ENCODE measurements at places on chromosomes 2 and 18.

GRCh38 chr2:38496927-38497669, 105.6 kb downstream of the HNRNPLL start:
- DNase-seq, result no peak

- DNase-seq, result no peak
Observed at GRCh38 chr2:196263181-196263747, 91.9 kb upstream of the STK17B start.

GRCh38 chr18:48197819-48198218, 211.4 kb downstream of the ZBTB7C start:
- no peak for DNase-seq

DNA sequence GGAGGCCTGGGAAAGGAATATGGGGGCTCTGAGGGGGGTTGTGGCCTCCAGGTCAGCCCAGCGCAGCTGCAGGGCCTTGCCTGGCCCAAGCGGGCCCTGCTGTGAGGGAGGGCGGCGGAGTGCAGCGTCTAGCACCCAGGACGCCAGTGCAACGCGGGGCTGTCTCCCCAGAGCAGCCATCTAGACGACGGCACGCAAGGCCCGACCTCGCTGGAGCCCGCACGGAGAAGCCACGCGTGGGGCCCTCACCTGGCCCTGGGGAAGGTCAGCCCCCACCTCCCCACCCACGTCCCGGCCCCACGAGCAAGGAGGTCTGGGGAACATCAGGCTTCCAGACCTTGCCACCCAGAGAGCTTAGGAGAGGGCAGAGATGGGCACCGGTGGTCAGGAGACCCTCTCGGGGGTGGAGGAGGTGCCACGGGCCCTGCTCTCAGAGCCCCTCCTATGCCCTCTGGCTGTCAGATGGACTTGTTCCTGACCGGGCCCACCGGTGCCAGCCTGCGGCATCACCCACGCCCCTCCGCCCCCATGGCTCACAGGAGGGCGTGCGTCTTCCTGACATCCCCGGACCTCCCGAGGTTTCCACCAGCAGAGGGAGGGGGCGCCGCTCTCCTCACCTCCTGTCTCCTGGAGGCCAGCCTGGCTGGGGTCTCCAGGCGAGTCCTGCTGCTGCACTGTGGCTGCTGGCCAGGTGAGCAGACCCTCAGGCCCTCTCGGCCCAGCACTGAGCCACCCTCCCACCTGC, 17.0 kb downstream of the GPR35 start:
- DNase-seq, result no peak

- DNase-seq, result peak; percentile 34
Observed at GRCh38 chr2:19857806-19858205, 44.0 kb downstream of the TTC32 start.

DNA sequence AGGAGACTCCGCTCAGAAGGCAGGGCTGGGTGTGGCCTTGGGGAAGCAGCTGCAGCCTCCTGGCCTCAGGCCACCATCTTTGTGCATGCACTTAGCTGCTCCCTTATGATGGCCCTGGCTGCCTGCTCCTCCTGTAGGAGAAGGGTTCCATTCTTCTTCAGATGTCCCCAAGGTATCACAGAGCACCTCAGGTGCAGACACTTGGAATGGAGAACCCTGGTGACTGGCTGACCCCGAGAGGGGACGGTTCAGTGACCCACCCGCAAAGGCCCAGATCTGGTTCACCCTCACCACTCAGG, 9.6 kb downstream of the GPAT2 start:
- no peak for DNase-seq

DNA sequence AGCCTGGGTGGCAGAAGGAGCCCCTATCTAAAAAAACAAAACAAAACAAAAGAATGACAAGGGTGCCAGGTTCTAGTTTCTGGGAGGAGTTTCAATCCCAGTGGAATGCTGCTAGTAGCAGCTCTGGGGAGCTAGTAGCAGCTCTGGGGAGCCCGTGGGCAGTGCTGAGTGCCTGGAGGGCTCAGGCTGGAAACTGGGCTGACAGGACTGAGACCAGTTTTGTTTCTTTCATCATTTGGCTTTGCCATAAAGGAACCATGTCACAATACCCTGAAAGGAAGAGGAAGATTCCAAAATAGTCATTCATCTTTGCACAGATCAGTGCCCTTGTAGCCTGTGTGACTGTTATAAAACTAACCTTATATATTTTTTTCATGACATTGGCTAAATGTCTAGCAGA, 10.6 kb downstream of the MFSD6 start:
- DNase-seq, result no peak

- DNase-seq, result no peak
Observed at GRCh38 chr2:82428251-82428650, 2030.8 kb downstream of the SUCLG1 start.

- no peak for DNase-seq
Observed at GRCh38 chr2:120485096-120485495, 139.2 kb downstream of the INHBB start.

GRCh38 chr2:174485788-174486562, 854 bp downstream of the GPR155 start:
- DNase-seq, result peak; percentile 42

- no peak for DNase-seq
Observed at GRCh38 chr18:32391126-32391525, 79.6 kb downstream of the GAREM1 start.

DNA sequence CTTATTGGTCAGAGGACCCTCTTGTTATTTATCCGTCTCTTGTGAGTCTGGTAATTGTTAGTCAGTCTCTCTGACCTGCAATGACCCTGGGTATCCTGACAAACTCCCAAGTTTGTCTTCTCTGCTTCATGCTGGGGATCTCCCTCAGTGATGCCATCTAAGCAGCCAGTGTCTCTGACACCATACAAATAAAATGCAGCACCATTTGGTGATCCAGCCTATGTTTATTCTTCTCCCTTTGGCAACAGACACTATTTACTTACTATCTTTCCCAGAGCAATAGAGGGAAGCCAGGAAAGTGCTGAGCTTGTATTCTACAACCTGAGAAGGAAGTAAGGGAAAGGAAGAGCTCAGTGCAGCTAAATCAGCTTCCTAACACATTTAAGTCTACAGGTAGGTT, 15.9 kb downstream of the SERPINE2 start:
- DNase-seq, result peak; percentile 77

DNA sequence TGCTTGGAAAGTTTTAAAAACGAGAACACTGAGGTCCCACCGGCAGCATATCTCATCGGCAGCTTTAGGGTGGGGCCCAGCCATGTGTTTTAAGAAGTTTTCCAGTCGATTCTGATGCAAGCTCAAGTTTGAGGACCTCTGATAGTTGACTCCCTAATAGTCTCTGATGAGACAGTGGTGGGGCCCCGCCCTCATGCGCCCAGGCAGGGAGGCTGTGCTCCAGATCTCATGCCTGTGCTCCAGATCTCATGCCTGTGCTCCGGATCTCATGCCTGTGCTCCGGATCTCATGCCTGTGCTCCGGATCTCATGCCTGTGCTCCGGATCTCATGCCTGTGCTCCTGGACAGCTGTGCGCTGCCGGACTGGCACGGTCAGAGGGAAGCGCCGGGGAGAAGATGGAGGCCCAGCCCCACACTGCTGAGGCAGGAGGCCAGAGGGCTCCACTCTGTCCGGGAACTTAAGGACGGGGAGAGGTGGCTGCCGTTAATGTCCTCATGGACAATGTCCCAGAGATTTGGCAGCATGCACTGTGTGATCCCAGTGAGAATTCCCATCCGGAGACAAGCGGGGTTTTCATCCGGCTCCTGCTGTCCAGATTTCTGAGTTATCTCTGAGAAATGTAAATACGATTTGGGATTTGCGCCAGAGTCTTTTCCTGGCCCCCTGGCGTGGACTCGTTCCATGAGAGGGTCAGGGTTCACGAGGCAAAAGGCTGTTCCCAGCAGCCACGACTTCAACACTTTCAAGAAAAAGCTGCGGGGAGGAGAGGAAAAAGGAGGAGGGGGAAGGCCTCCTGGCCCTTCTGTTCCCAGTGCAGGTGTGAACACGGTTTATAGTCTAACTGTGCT, 9.4 kb upstream of the COLEC11 start:
- no peak for DNase-seq

- peak; percentile 62 for DNase-seq
Observed at GRCh38 chr2:143965493-143966164, 554.3 kb downstream of the ZEB2 start.

DNA sequence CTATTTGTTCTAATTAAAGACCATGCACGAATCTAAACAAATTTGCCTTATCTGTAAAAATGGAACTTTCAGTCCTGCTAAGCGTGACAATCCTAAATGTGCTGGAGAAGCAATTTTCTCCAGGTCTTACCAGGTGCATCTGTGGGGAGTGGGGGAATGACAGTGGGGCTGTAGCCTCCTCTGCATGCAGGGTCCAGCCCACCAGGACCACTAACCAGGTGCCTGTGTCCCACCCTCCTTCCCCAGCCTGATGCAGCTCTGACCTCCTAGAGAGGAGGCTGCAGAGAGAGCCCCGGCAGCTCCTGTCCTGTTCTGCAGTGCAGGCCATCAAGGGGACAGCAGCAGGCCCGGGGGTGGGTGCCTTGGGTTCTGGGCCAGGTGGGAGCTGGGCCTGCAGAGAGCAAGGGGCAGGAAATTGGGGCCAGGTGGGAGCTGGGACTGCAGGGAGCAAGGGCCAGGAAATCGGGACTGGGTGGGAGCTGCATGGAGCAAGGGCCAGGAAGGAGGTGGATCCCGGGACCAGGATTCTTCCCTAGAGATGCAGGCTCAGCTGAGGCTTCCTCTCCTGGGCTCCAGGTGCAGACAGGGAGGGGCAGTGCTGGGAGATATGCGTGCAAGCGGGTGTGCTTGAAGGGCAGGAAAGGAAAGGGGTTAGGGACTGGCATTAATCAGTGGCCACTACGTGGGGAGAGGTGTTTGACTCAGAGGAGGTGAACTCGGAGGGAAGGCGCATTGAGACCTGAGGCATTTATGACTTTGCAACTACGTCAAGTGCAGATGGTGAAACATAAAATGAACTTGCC, 185.3 kb downstream of the ANKRD30B start:
- no peak for DNase-seq

- no peak for DNase-seq
Observed at GRCh38 chr2:113093613-113093977, 25.8 kb downstream of the IL1F10 start.

GRCh38 chr2:172667581-172668325, 67.9 kb upstream of the RAPGEF4 start:
- no peak for DNase-seq

DNA sequence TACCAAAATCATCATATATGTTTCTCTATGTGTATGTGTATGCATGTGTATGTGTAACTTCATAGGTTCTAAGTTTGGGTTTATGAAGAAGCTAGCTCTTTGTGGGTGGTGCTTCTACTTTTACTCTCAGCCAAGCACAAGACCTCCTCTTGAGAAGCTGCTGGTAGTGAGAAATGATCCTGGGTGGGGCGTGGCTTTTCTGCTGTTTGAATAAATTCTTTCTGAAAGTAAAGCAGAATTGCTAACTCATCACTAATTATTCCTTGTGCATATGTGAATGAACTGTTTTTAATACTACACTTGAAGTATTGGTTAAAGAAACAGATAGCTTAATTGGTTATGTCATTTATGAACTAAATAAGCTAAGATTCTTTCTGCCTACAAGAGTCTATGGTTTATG, 7.6 kb upstream of the GAREM1 start:
- DNase-seq, result no peak

- no peak for DNase-seq
Observed at GRCh38 chr2:192030289-192030688, 164.4 kb downstream of the TMEFF2 start.
